ENCODE measurements at places on chromosomes 7 and 10.

GRCh38 chr7:70619130-70619529 is 512.8 kb upstream of the GALNT17 start:
- DNase-seq, result no peak

GRCh38 chr7:999149-999879 is 16.3 kb downstream of the CYP2W1 start:
- no peak for DNase-seq

DNA sequence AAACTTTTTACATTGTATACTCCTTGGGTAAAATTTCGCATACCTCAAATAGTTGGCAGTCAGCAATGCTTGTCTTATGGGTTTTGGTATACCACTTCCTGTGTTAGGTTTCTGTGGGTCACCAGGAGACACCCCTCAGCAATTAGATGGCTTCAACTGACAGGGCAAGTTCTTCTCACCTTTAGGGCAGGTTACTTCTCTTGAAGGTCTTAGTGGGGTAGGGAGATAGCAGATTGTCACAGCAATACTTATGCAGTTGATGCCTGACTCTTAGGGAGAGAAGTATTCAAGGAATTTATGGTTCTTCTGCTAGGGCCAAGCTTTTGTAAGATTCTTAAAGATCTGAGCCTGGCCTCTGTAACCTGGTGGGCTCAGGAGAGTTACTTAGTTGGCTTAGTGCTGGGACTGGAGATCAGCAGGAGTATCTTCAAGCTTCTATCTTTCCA is 42.9 kb downstream of the MKLN1 start:
- DNase-seq, result no peak

DNA sequence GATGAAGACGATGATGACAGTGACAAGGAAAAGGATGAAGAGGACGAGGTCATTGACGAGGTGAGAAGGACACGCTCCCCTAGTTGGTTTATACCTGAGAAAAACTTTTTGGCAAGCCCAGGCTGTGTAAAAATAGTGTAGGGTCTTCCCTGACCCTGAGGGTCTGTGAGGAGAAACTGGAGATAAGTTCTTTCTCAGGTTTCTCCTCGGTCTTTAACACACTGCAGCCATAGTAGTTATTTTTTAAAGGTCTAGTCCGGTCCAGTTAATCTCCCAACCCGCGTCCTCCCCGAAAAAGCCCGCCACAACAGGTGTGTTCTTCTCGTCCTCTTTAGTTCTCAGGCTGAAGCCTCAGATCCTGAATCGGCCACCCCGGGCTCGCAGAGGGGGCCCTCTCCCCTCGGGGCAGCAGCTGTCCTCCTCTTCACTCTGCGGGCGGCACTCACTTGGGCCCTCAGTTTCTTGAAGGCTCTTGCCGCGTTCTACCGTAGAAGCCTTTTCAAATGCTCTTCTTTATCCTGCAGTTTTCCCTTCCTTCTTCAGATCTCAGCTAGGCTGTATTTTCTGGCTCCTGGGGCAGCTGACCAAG is 411 bp downstream of the BCCIP start:
- DNase-seq, result peak; percentile 6

GRCh38 chr10:86261470-86261869 is 105.1 kb downstream of the GRID1 start:
- no peak for DNase-seq

GRCh38 chr10:126429275-126429674 is 41.0 kb upstream of the ADAM12 start:
- no peak for DNase-seq

DNA sequence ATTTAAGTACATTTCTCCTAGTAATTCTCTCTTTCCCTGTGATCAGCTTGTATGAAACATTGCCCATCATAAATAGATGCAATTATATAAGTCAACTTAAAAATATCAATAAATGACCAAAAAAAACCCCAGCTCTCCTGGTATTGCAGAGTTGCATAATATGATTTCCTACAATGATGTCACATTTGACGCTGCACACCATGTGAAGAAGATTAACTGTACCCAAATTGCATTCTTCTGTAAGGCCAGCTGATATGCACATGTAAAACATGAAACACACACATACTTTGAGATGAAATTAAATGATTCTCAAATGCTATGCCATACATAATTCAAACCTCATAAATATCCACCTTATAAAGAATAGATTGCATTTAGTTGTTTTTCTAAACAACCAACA is 115.5 kb downstream of the AGMO start:
- DNase-seq, result no peak

DNA sequence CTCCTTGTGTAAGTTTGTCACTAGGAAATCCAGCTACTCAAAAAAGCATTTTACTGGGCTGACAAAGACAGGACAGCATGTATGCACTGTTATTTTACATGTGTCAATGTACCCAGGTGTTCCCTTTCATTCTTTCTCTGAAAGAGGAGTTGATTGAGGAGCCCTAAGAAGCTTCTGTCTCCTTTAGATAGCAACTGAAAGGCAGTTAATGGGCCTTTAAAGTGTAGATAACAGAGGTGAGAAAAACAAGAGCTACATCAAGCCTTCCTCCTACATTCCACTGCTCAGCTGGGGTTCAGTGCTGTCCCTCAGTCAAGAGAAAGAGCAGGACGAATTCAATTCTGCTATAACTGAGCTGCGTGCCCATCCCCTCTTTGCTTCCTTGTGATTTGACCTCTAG is 12.8 kb upstream of the WIPF3 start:
- DNase-seq, result no peak

- no peak for DNase-seq
Measured at GRCh38 chr10:97520978-97521761, 22.4 kb downstream of the UBTD1 start.

DNA sequence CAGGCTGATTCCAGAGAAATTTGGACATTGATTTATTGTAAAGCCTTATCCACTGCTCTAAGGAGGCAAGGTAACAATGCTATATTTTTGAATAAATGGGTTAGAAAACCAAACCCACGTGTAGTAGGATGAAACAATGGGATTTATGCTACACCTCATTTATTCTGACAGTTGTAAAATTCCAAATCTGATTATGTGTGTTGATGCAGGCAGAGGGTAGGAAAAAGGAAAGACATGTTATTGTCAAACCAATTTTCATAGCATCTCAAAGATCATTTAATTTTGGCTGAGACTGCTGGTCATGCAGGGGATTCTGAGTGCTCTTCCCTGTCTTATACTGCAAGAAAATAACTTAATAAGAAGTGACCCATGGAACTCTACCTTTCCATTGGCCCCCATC is 1219.9 kb upstream of the SORCS1 start:
- DNase-seq, result no peak

GRCh38 chr10:114940735-114941134 is 2.7 kb downstream of the TRUB1 start:
- DNase-seq, result no peak

- DNase-seq, result no peak
Measured at GRCh38 chr7:256981-257646, 32.9 kb upstream of the FOXL3 start.

GRCh38 chr10:97937928-97938327 is 88.3 kb downstream of the GOLGA7B start:
- no peak for DNase-seq

DNA sequence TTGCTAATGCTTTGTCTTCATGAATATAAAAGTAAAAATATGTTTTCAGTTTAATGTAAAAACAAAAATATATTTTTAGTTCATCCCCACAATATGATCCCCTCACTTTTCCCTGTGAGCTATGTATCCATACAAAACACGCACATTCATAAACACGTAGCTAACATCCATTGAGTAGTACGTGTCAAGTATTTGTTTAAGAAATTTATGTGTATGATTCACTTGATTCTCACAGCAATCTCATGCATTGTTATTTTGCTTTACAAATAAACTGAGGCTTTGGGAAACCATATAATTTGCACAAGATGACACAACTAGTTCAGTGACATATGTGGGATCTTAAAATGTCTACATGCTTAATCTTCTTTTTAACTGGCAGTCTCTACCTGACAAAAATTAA is 329.6 kb upstream of the SEMA3C start:
- no peak for DNase-seq

GRCh38 chr10:80075781-80076180 is 2.7 kb upstream of the TMEM254 start:
- DNase-seq, result no peak

DNA sequence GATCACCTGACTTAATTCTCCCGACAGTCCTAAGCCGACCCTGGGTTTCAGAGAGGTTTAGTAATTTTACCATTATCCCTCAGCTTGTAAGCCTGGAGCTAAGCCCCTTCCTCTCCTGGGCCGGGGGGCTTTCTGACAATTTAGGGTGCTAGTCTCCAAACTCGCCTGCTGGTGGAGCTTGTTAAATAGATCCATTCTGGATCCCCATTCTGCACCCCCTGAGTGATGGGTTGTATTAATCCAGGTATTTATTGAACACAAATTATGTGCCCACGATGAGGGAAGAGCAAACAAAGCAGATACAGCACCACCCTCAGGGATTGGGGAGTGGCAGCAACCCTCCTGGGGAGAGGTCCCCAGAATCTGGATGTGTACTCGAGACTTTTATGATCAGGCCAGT is 1.3 kb upstream of the SLC29A3 start:
- no peak for DNase-seq

DNA sequence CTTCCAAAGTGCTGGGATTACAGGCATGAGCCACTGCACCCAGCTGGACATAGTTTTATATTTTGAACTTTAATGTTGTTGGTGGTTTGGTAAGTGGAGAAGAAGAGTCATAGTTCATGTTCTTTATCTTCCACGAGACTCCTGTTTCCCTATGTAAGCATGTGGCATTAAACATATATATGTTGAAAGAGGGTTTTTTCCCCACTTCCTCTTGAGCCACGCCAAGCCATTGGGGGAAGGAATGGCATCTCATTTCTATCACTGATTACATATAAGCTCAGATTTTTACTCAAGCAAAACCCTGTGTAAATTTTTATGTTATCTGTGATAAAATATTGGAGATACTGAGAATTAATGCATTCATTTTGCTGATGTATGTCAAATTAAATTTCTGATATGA is 300.4 kb downstream of the PHF14 start:
- DNase-seq, result no peak

GRCh38 chr7:135260930-135261721 is 27.5 kb downstream of the STRA8 start:
- no peak for DNase-seq

DNA sequence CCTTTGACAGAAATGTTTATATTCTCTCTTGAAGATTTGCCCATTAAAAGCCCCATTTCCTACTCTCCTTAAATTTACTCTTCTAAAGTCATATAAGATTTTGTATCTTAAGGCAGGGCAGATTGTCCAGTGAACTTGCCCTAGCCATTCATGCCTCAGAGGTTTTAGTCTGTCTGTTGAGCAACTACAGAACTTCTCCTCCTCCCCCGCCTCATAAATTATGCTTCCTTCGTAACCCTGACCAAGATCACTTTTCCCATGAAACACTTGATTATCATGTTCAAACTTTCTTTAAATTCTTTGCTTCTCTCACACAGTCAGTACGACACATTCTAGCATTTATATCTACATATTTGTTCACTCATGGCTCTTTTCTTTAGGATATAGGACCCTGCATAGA is 621.3 kb downstream of the ANKRD7 start:
- no peak for DNase-seq

- no peak for DNase-seq
Measured at GRCh38 chr10:80283536-80284199, 5.8 kb downstream of the MAT1A start.

- DNase-seq, result no peak
Measured at GRCh38 chr7:41732436-41732785, 29.5 kb upstream of the INHBA start.

DNA sequence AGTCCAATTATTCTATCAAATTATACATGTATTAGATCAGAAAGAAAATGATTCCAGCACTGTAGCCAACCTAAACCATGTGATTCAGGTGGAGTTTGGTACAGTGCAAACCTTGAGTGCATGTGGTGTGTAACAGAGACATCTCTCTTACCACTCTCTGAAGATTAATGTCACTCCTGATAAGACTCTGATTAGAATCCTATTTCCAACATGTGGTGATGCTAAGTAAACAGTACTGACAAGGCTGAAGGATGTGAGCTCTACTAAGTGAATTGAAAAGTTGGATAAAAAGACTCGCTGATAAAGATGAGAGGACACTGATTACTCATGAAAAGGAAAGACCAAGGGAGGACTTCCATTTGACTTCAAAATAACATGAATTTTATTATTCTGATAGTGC is 232.0 kb downstream of the SDK1 start:
- DNase-seq, result no peak

DNA sequence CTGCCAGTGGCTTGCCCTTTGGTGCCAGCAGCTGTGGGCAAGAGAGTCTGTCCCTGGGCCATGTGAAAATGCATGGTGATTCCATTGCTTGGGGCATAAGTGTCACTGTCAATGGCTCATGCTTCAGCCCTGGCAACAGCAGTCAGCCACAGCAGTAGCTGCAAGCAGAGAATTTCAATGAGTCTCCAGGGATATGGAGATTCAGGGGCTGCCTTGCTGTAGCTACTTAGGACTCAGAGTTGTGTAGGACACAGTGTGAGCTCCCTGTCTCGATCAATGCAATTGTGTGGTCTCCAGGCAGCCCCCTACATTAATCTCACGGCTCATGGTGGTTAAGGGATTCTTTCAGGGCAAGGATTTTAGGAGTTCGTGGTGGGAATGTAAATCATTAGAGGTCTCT is 126.3 kb upstream of the STARD3NL start:
- no peak for DNase-seq

GRCh38 chr7:107167483-107168232 is 1.1 kb upstream of the HBP1 start:
- DNase-seq, result peak; percentile 9

DNA sequence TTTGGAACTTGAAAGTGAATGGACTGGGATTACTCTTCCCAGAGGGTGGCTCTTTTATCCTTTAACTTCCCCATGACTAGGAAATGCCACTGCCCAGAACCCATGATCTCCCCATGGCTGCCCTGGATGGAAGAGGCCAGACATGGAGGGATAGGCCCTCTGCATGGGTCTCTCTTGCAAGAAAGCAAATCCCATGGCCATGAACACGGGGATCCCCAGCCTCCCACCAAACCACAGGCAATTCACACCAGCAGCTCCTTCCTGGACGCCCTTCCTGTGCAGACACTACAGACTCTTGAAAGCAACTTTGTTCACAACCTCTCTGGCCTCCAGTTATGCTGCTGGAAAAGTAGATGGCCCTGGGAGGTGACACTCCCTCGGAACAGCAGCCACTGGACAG is 55.0 kb downstream of the EBF3 start:
- DNase-seq, result no peak

DNA sequence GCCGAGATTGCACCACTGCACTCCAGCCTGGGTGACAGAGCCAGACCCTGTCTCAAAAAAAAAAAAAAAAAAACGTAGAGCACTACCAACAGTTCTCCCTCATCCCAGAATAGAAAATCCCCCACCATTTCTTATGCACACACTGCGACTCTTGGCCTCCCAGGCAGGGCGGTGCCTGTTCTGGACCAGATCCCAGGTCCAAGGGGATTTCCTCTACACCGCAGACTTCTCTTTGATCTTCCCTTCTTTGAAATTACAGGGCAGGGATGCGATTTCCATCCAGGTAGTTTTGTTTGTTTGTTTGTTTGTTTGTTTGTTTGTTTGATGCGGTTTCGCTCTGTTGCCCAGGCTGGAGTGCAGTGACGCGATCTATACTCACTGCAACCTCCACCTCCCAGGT is 91.8 kb downstream of the SEPTIN14 start:
- no peak for DNase-seq
